ENCODE measurements at places on chromosomes 5 and 9.

- no peak for DNase-seq
Measured at GRCh38 chr5:1666812-1667588, 132.6 kb downstream of the MRPL36 start.

DNA sequence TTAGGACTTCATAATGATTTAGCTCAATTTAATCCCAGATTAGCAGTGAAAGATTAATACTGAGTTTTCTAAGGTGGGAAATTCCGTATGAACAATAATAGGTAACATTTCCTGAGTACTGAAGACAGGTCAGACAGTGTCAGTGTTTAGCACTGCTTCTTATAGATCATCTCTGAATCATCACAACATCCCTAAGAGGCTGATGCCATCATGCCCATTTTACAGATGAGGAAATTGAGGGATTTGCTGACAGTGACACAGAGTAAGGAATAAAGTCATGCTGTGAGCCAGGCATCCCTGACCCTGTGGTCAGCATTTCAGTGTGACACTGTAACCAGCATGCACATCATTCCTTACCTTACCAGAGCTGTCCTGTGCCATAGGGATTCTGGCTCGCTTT is 44.5 kb downstream of the DAPK1 start:
- no peak for DNase-seq

DNA sequence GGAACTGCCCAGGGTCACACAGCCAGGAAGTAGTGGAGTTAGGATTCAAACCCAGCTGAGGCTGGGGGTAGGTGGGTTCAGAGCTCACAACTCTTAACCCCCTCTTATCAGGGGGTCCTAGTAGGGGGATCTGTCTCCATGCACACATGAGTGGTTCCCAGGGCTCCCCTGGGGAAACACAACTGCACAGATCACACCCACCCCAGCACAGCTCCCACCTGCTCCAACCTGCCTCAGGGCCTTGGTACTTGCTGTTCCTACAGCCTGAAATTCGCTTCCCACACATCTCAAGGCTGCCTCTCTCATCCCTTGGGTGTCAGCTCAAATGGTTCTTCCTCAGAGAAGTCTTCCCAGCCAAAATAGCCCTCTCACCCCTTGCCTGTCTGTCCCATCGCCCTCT is 4.8 kb downstream of the SNCB start:
- DNase-seq: no peak

GRCh38 chr5:120535900-120536299 is 71.8 kb downstream of the PRR16 start:
- DNase-seq: no peak

GRCh38 chr9:72807765-72808445 is 144.9 kb downstream of the ALDH1A1 start:
- no peak for DNase-seq

DNA sequence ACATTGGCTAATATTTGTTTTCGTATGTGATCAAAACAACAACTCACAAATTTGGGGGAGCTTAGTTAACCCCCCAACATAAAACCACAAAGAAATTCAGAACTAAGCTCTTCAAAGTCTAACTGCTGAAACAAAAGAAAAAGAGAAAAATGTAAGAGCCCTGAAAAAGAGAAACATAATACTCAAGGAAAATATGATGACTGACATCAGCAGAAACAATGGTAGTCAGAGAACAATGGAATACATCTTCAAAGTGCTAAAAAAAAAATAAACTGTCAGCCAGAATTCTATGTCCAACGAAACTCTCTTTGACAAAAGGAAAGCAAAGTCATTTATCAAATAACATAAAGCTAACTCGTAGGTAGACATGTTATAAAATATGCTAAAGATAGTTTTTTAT is 566.3 kb upstream of the GRAMD2B start:
- DNase-seq: no peak
